IgD-negative memory B cell (primary cell): ENCODE measurements at places on chromosomes 4 and X. TPM values are rescaled to one million over a fixed set of nuclear protein-coding genes. Genes with fewer than 3 reads are reported as not detected.

The NLRP2B gene
- not detected for polyA plus RNA-seq

The TEX11 gene
- not detected for polyA plus RNA-seq

The ANOS1 gene
- not detected for polyA plus RNA-seq

The USP17L30 gene
- not detected for polyA plus RNA-seq

The ATP2B3 gene
- polyA plus RNA-seq, result not detected

The MAGEA2B gene
- polyA plus RNA-seq, result not detected

The DUSP21 gene
- not detected for polyA plus RNA-seq

The NLGN4X gene
- not detected for polyA plus RNA-seq

The VCX gene
- polyA plus RNA-seq, result not detected

The LANCL3 gene
- 0.19 TPM for polyA plus RNA-seq

The PTCHD1 gene
- not detected for polyA plus RNA-seq

The LINC00632 gene
- polyA plus RNA-seq, result not detected

The MAGEA11 gene
- polyA plus RNA-seq, result not detected

The HSFX3 gene
- not detected for polyA plus RNA-seq

The TENT5D gene
- not detected for polyA plus RNA-seq

The TLR10 gene
- 183 TPM for polyA plus RNA-seq

The XKRX gene
- 0.88 TPM for polyA plus RNA-seq

The IKBKG gene
- polyA plus RNA-seq, result 37.3 TPM

The SHISA3 gene
- polyA plus RNA-seq, result 0.53 TPM

The GLUD2 gene
- 0.20 TPM for polyA plus RNA-seq

The EGFL6 gene
- not detected for polyA plus RNA-seq

The TDO2 gene
- polyA plus RNA-seq, result not detected

The SUPT20HL1 gene
- polyA plus RNA-seq, result not detected

The STARD8 gene
- 0.16 TPM for polyA plus RNA-seq

The UGT2B17 gene
- 3.6 TPM for polyA plus RNA-seq

The PPP1R2C gene
- polyA plus RNA-seq, result 4.6 TPM

The AKAP4 gene
- polyA plus RNA-seq, result not detected

The FAM184B gene
- polyA plus RNA-seq, result not detected

The RADX gene
- polyA plus RNA-seq, result 1.9 TPM

The XAGE1A gene
- not detected for polyA plus RNA-seq

The IL1RAPL1 gene
- polyA plus RNA-seq, result not detected

The PAGE5 gene
- not detected for polyA plus RNA-seq

The HMX1 gene
- polyA plus RNA-seq, result not detected

The AWAT2 gene
- not detected for polyA plus RNA-seq

The DCAF4L1 gene
- polyA plus RNA-seq, result not detected

The ERAS gene
- polyA plus RNA-seq, result not detected
